ENCODE measurements at places on chromosomes 16 and 17.

GRCh38 chr17:79997011-79997660 lies 38.5 kb downstream of the TBC1D16 start:
- no peak for DNase-seq

- no peak for DNase-seq
Observed at GRCh38 chr17:57247261-57247660, 9.1 kb upstream of the MSI2 start.

DNA sequence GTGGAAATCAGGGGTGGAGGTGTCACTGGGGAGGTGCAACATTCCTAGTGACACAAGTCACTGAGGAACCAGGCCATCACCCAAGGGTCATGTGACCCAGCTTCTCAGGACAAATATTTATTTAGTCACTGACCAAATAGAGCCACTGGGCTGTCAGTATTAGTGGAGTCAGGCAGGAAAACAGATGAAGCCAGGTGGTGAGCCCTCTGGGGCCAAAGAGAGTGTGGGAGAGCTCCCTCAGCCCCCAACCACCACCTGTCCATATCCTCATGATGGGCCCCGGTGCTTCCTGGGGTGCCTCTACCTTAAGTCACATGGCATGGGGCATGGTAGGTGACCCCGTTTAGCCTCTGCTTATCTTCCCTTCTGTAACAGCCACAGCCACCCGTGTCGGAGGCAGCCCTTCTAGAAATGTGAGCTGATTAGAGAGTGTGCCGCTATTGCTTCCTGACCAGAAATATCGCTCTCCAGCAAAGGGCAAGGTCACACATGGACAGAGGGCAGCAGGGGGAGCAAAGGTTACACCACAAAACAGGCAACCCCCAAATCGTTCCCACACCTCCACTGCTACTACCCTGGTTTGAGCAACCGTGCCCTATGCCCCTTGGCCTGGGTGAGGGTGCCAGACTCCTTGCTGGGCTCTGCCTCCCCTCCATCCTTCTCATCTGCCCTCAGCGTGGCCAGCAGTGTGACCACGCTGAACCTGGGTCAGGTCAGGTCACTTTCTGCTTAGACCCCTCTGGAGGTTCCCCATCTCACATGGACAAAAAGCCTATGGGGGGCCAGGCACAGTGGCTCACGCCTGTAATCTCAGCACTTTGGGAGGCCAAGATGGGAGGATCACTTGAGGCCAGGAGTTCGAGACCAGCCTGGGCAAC lies 8.6 kb upstream of the AKTIP start:
- DNase-seq: peak; percentile 20

- no peak for DNase-seq
Observed at GRCh38 chr16:84117494-84117843, 727 bp upstream of the MBTPS1 start.

DNA sequence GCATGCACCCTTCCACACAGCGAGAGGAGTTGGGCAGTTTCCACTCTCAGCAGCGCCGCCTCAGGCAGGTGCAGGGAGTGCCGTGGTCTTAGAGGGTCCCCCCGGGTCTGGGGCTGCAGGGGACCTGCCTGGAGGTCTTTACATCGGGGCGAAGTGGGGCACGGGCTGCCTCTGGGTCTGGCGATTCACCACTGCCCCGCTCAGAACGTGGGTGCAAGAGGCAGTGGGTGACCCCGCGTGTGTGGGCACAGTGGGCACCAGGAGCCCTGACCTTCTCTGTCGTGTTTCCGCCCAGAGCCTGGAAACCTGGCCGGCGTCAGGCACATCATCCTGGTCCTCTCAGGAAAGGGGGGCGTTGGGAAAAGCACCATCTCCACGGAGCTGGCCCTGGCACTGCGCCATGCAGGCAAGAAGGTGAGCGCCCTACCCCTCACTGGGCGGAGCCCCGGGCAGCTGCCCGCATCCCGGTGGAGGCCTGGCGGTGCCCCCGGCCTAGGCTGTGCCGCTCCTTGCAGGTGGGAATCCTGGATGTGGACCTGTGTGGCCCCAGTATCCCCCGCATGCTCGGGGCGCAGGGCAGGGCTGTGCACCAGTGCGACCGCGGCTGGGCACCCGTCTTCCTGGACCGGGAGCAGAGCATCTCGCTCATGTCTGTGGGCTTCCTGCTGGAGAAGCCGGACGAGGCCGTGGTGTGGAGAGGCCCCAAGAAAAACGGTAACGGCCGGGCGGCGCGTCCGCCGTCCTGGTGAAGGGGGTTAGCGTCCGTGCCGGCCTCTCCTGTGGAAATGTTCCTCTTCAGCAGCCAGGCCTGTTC lies 3.7 kb downstream of the NUBP2 start:
- DNase-seq: no peak

All from WERI-Rb-1 (cell line).